Omental fat pad (tissue), 4 donors: ENCODE measurements at places on chromosomes 3 and 15. TPM values are rescaled to one million over a fixed set of nuclear protein-coding genes. Genes with fewer than 3 reads are reported as not detected.

Gene CDHR4
- total RNA-seq = 0.36 TPM

Gene GPR149
- total RNA-seq = not detected

Gene BCL2A1
- 14.0 TPM for total RNA-seq

Gene POLR2H
- 83.0 TPM for total RNA-seq

Gene POPDC2
- total RNA-seq = 2.3 TPM
